ENCODE measurements at places on chromosomes 6 and 20.

DNA sequence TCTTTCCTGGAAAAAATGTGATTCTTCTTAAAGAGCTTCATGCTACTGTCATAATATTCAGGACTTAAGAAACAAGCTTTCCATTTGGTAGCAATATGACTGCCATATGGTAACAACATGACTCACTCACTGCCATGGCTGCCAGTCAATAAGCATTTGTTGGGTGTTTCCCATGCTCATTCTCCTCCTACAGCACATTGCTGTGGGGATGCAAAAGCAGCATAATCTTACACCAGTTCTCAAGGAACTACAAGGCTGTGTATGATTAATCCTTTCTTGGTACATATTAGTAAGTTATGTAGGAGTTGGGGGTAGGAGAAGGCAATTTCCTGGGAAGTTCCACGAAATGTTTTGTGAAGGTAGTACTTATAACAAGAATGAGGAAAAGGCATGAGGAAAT lies 76.7 kb downstream of the CEP162 start:
- DNase-seq, result no peak

GRCh38 chr6:29146179-29146578 lies 24.5 kb upstream of the OR2J2 start:
- DNase-seq, result no peak

GRCh38 chr6:157861184-157861583 lies 38.1 kb downstream of the SNX9 start:
- no peak for DNase-seq

GRCh38 chr6:108644252-108644651 lies 83.5 kb downstream of the FOXO3 start:
- DNase-seq, result no peak

- DNase-seq, result no peak
Measured at GRCh38 chr20:25457886-25458680, 50.6 kb downstream of the GINS1 start.

Data from activated T-cell treated with anti-CD3 and anti-CD28 coated beads for 48 hours (primary cell).